ENCODE measurements at places on chromosomes 3 and 15.

DNA sequence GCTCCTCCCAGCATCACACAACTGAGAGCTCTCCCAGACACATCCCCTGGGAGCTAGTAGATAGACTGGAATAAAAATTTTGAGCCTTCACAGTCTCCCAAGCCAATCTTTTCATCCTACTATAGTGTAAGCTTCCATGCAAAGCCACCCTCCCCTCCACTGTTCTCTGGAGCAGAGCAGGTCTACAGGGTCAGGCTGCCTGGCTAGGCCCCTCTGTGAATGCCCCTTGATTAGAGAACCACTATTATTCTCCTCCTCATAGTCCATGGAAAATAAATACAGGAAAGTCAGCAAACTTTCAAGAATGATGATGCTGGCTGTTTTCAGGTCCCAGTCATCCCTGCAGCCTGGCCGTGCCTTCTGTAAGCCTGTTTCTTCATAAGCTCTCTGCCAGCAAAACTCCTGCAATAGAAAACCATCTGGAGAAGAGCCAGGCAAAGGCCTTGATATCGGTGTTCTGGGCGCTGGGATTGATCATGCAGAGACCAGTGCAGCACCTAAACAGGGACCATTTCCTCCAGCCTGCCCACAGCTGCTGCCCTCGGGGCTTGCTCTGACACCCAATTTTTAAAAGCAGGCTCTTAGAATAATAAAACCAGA, 51.7 kb downstream of the CRYGS start:
- no peak for DNase-seq

DNA sequence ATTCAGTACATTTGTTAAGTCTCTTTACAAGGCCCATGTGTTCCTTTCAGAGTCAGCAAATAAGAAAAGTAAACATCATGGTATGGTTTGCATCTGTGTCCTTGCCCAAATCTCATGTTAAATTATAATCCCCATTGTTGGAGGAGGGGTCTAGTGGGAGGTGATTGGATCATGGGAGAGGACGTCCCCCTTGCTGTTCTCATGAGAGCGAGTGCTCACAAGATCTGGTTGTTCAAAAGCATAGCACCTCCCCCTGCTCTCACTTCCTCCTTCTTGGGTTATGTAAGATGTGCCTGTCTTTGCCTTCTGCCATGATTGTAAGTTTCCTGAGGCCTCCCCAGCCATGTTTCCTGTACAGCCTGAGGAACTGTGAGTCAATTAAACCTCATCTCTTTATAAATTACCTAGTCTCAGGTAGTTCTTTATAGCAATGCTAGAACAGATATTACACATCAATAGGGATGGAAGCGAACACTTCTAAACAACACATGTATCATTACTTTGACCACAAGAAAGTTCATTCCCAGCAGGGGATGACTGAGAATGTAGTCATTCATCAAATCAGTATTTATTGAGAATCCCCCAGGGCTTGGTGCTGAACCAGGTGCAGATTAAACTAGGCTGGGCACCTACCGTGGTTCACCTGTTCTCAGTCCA, 4.1 kb downstream of the EFCAB12 start:
- DNase-seq = no peak

DNA sequence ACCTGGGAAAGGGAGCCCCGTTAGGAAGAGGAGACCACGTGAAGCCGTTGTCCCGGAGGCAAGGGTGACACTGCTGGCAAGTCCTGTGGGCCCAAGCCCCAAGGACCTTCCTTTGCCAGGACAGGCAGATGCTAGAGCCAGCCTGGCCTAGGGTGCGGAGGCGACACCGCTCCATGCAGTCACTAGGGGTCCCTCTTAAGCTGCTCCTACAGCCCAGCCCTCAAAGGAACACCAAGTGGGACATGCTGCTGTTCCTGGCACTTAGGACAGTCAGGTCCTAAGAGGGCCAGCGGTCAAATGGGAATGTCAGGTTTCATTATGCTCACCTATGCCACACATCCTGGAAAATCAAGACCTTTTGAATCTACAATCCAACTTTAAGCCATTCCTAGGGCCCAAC, 59.7 kb downstream of the RPN1 start:
- no peak for DNase-seq

- DNase-seq = no peak
These were observed 18.5 kb upstream of the EID1 start for GRCh38 chr15:48859426-48859825.

DNA sequence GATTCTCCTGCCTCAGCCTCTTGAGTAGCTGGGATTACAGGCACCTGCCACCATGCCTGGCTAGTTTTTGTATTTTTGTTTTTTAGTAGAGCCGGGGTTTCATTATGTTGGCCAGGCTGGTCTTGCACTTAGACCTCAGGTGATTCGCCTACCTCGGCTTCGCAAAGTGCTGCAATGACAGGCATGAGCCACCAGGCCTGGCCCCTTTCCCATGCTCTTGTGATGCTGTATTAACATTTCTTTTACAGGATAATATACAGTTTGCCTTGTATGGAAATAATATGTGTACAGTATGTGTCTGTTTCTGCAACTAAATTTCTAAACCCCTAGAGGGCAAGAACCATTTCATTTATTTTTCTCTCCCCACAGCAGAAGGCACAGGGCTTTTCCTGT, 37.8 kb downstream of the SCG5 start:
- DNase-seq = no peak

DNA sequence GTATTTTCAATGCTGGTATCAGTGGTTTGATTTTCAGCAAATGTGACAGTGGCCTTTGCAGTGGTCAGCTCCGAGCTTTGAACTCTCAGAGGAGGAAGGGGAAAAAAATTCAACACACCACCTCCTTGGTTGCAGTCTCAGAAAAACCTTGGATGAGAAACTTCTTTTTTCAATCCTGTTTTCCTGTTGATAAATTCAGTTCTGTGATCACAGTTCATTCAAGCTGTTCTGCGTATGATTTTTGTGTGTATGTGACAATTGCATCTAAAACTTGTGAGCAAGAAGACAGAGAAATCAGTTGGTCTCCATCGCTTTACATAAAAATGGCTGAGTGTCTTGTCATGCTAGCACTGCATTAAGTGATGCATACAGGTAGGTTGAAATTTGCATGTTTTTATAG, 19.2 kb downstream of the ZBTB38 start:
- DNase-seq = no peak

- peak; percentile 51 for DNase-seq
These were observed 290.5 kb downstream of the NAALADL2 start for GRCh38 chr3:175149675-175150074.

DNA sequence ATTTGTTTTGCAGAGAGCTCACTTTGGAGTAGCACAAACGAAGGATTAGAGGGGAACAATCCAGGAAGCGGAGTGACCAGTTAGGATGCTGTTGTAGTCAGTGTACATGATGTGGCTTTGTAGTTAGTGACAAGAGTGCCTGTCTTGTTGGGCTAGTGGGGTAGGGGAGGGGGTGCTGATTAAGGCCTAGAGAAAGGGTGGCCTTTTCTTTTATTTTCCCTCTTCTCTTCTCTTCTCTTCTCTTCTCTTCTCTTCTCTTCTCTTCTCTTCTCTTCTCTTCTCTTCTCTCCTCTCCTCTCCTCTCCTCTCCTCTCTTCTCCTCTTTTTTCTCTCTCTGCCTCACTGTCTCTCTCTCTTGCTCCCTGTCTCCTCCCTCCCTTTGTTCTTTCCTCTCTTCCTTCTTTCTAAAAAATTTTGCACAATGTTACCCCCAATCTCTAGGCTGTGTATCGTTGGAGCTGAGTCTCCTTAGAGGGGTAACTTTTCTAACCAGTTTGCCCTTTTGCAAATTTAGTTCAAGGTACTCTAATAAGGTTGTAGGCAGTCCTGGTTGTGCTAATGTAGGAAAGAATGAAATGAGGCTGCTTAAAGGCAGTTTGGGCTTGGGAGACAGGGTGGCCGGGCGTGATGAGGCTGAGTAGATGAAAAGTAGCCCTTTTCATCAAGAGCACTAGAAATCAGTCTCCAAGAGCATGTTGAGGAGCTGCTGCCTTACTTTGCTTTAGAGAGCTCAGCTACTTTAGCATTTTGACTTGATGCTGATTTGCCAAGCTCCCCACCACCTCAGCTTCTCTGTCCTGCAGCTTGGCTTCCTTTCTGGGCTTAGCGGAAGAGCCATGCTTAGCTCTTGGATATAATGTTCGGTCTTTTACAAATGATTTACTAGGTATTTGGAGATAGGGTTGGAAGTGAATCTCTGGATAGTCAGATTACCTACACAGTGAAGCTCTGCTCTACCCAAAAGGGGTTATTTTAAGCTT, 58.6 kb downstream of the SV2B start:
- no peak for DNase-seq

DNA sequence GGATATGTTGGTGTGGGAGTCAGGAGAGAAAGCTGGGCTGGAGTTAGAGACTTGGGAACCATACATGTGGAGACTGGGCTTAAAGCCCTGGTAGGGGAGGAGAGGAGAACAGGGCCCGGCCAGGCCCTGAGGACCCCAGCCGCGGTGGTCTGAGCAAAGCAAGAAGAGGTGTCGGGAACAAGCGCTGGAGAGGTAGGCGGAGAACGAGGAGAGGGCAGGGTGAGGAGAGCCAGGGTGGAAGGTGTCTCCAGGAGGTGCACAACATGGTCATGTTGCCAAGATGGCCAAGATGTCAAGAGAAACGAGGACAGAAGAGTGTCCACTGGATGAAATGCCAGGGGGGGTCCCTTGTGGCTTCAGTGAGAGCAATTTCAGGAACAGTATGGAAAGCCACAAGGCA, 5.5 kb downstream of the CHAC1 start:
- DNase-seq = no peak

- DNase-seq = no peak
These were observed 134.6 kb upstream of the PDZRN3 start for GRCh38 chr3:73759297-73759711.

GRCh38 chr15:67564968-67565345, 22.5 kb downstream of the MAP2K5 start:
- no peak for DNase-seq

GRCh38 chr3:178736300-178736699, 200.1 kb downstream of the KCNMB2 start:
- no peak for DNase-seq

Data from KG1 (cell line).